Activated CD4-positive, alpha-beta T cell treated with anti-CD3 and anti-CD28 coated beads, Interleukin-2, amount 10 ng/mL, durations not matched to agents 24 days and 14 days (primary cell): ENCODE measurements at places on chromosomes 2 and 18. TPM values are rescaled to one million over a fixed set of nuclear protein-coding genes. Genes with fewer than 3 reads are reported as not detected.

- H3K4me3 ChIP-seq = no peak overlapping the region
- no peaks in the 10 kb centered on the region for H3K36me3 ChIP-seq
- H3K27ac ChIP-seq = no peak overlapping the region
- no peaks in the 10 kb centered on the region for H3K27me3 ChIP-seq
These were observed 53.7 kb upstream of the GRB14 start for GRCh38 chr2:164675027-164675426.

DNA sequence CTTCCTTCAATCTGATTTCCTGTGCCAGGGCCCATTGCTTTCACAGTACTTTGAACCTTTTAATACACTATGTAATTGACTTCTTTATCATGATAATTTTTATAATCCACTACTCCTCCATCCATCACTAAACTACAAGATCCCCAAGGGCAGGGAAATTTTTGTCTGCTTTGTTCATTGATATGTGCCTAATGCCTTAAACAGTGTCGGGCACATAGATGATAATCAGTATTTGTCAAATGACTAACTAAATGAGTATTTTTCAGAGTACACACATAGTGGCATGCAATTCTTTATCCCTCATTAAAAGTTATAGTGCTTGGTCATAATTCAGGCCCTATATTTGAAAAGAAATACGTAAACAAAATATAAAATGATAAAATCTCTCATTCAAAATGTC lies 5.3 kb upstream of the STAMBP start:
- no peaks in the 10 kb centered on the region for H3K36me3 ChIP-seq
- H3K27ac ChIP-seq = no peak overlapping the region
- H3K4me1 ChIP-seq = peaks cover 23% of the 10 kb centered on the region
- DNase-seq = no peak
- H3K4me3 ChIP-seq = no peak overlapping the region

DNA sequence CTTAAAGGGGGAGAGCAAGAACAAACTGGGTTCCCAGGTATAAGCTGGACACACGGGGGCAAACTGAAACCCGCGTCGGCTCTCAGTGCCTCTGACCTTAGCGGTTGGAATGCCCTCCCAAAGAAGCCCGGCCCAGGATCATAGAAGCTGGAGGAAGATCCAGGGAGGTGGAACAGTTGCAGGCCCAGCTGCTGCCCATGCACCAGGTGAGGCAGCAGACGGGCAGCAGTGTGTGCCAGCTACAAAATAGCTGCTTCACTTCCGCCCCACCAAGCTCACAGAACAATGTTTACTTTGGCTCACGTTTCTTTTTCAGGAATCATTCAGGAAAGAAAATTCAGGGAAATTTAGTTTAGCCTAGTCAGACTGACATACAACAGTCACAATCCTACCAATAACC lies 3.9 kb upstream of the ERMN start:
- no peak for DNase-seq
- no peak overlapping the region for H3K27ac ChIP-seq
- H3K4me3 ChIP-seq = no peak overlapping the region
- peaks cover 1% of the 10 kb centered on the region for H3K36me3 ChIP-seq

DNA sequence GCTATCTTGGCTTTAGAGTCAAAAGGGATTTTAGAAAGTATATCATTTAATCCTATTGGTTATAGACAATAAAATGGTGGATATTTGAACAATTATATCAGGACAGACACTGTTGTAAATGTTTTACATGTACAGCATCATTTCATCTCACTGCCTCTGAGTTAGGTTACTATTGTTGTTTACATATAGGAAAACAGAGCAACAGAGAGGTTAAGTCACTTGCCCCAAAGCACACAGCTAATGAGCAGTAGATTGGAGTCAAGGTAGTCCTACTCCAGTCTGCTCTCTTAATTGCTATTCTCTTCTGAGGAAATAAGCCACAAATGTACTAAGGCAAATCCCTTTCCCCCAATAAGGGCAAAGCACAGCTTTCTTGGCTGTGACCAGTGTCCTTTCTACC lies 142.9 kb downstream of the MTX2 start:
- no peak for DNase-seq
- no peak overlapping the region for H3K4me3 ChIP-seq
- peaks cover 38% of the 10 kb centered on the region for H3K27me3 ChIP-seq

DNA sequence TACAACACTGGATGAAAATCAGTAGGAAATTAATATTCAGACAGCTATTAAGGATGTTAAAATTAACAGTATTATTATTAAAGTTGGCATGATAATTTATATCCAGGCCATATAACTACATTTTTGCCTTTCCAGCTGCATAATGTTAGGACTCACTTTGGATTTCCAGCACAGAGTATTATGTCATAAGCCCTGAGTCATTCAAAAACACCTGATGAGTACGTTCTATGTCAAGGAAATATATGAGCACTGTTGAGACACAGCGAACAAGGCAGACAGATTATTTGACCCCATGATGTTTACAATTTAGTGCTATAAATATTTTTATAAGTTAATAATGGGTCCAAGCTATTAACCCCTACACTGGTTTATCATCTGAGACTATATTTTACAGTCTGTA lies 59.8 kb upstream of the RIT2 start:
- no peak for DNase-seq
- no peaks in the 10 kb centered on the region for H3K27me3 ChIP-seq
- no peak overlapping the region for H3K4me3 ChIP-seq
- no peaks in the 10 kb centered on the region for H3K4me1 ChIP-seq
- no peaks in the 10 kb centered on the region for H3K36me3 ChIP-seq

DNA sequence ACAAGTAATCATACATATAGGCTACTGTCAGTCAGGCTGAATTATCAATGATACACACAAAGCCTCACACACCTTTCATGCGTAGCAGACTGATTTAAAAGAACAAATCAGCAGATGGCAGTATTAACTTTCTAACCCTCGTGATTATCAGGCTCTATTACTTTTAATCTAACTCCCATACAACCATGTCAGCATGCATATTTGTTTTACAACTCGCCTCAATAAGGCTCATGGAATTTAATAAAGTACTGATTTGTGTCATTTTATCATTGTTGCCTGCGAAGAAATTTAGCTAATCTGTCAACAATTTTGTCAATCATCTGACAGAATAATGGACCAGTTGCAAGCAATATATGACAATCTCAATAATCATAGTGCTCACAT lies 82.8 kb downstream of the SLC25A12 start:
- H3K36me3 ChIP-seq = peaks cover 26% of the 10 kb centered on the region
- no peaks in the 10 kb centered on the region for H3K4me1 ChIP-seq
- H3K27me3 ChIP-seq = no peaks in the 10 kb centered on the region
- no peak for DNase-seq
- H3K4me3 ChIP-seq = no peak overlapping the region
- H3K27ac ChIP-seq = no peak overlapping the region

FRZB gene
- not detected in 2 replicates for total RNA-seq

CIB4 gene
- not detected in 2 replicates for total RNA-seq
